Activated CD8-positive, alpha-beta memory T cell treated with anti-CD3 and anti-CD28 coated beads for 1 hour (primary cell): ENCODE measurements at places on chromosomes 6 and 20.

DNA sequence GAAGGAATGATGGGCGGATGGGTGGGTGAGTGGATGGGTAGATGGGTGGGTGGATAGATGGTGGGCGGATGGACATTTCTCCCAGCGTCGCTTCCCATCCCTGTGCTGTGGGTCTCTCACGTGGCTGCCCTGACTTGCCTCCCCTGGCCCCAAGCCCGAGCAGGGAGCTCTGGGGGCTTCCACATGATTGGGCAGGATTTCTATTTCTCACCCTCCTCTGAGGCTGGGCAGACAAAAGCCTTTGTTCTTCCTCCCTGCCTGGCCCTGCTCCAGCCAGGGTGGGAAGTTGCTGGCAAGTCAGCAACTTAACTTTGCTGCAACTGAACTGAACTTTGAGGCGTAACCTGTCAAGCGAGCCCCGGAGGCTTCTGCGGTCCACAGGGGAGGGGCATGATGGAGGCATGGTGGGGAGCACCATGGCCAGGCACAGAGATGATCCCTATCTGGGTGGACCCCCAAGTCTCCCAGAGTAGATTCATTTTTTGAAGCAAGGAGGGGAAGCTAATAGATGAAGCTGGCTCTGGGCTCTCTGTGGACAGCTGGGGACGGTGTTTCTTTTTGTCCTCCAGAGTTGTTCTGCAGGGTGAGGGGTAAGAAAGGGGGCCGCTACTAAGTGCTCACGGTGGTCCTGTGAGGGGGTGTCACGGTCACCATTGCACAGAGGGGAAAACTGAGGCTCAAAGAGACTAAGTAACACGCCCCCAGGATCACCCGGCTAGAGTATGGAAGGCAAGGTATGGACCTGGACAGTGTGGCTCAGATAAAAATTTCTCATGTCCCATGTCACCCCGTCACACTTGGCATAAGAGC is 140.1 kb downstream of the CEBPB start:
- no peak for DNase-seq

- DNase-seq, result no peak
Observed at GRCh38 chr20:8678098-8678776, 390.6 kb upstream of the PLCB4 start.

DNA sequence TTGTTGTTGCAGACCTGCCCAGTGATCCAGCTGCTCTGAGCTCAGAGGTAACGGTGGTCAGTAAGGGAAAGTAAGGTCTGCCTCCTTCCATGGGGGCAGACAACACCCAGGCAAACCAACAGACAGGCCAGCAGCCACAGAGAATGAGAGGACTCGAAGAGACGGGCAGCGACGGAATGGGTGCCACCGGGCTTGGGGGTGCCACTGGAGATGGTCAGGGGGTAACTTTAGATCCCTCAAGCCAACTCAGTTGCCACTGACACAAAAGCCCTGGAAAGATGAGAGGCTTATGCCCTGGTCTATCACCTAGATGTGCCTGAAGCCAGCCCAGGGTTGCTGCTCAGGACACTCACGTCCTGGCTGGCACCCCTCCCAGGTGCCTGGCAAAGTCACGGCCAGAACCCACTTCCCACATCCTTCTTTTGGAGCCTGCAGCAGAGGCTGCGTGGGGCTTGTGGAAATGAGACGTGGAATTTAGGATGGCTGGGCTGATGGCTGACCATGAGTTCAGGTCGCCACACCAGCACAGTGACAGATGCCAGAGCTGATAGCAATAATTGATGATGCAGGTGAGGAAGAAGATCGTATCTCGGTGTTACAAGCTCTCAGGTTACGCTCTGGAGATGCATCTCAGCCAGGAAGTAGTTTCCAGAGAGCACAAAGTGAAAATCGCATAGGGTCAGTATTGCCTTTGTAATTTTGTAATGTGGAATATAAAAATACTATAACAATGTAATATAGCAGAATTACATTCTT is 209.1 kb downstream of the SYNDIG1 start:
- no peak for DNase-seq

DNA sequence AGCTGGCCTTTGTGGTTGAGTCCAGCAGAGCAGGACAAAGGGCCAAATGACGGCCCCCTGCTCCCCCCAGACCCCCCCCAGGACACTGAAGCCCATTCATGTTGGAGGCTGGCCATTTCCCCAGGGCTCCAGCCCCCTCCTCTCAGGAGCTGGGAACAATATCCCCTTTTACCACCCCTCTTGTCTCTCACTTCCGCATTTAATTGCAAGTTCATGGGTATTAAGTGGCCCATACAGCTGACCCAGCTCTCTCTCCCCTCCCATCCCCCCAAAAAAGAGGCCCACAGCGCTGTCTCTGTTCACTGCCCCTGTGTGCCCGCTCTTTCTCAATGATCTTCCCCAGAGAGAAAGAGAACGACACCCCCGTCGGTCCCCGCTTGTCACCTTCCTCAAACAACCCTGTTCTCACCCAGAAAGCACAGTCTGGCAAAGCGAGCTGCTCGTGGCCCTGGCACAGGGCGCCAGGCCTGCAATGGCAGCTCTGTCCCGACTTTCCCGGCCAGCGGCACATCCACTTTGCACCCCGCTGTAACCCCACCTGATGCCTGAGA is 30.4 kb downstream of the PREX1 start:
- DNase-seq, result no peak

- no peak for DNase-seq
Observed at GRCh38 chr6:38307740-38308139, 332.0 kb downstream of the BTBD9 start.

DNA sequence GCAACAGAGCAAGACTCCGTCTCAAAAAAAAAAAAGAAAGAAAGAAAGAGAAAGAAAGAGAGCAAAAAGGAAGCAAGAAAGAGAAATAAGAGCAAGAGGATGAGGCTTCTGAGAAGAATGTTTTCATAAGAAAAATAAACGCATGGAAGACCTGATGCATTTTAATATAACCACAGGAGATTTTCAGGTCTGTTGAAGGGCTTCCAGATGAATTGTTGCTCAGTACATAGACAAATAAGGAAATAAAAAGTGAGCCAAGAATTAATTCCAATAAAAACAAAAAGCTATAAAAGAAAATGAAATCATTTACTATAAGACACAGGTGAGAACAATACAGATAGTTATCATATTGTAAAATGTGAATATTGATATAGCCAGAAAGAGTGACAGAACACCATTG is 43.5 kb downstream of the PERP start:
- no peak for DNase-seq

- DNase-seq, result no peak
Observed at GRCh38 chr6:136654086-136654485, 103.9 kb upstream of the MAP7 start.

GRCh38 chr6:87487555-87487954 is 14.8 kb downstream of the SLC35A1 start:
- no peak for DNase-seq

DNA sequence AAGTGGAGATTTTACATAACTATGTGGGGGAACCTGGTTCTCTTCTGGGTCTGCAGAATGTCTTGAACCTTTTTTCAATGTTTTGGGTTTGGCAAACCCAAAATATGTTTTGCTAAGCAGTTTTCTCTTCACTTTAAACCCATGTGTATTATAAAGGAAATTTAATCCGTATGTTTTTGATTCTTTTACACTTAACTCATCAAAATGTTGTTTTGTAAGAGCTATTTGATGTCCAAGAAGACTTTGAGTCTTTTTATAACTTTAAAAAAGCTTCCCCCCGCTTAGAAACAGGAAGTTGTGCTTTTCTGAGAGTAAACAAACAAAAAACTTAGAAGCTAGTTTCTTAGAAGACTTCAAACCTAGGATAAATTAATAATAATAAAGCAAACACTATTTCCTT is 81.9 kb upstream of the CEP162 start:
- DNase-seq, result no peak

DNA sequence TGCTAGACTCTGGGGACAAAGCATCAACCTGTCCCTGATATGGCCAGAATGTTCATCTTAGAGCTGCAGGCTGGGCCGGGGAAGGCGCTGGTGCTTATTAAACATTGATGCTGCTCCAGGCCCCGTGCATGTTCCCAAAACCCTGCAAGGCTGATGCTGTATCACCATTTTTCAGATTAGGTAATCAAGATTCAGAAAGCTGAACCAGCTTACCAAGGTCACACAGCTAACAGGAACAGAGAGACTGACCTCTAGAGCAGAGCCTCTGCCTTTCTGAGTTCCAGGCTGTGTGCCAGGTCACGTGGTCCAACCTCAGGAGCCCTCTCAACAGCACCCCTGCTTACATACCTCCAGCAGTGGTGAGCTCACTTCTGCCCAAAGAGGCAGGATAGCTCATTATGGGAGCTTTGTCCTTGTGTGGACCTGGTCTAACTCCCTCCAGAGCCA is 16.1 kb upstream of the VSTM2L start:
- no peak for DNase-seq

- DNase-seq, result no peak
Observed at GRCh38 chr6:163716690-163717089, 302.2 kb downstream of the QKI start.

- peak; percentile 21 for DNase-seq
Observed at GRCh38 chr6:107489636-107490565, at the start of gene SOBP. Gene SOBP (plus strand): TSS chr6:107490117. CDS start chr6:107490617, 500 bp downstream.

DNA sequence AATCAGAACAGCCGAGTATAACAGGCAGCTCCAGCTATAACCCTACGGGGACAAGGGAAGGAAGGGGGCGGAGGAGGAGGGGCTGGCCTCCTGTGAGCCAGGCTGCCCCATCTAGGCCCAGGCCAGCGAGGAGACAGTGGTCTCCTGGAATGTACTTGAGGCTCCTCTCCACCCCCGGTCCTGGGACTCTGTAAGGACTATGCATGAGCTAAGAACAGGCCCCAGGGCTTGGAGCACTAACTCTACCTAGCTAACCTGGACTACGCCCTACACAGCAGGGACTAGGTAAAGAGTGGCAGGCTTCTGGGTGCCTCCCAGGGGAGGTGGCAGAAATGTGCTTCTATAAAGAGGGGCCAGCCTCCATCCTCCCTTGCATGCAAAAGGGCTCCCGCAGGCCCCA is 8.9 kb downstream of the KCNK15 start:
- DNase-seq, result no peak

GRCh38 chr6:130396722-130397121 is 30.9 kb downstream of the TMEM200A start:
- DNase-seq, result no peak

GRCh38 chr6:158077676-158078075 is 90.4 kb downstream of the SERAC1 start:
- no peak for DNase-seq

GRCh38 chr20:44284032-44284431 is 27.0 kb downstream of the FITM2 start:
- no peak for DNase-seq

GRCh38 chr6:6893701-6894100 is 214.1 kb upstream of the RREB1 start:
- no peak for DNase-seq

DNA sequence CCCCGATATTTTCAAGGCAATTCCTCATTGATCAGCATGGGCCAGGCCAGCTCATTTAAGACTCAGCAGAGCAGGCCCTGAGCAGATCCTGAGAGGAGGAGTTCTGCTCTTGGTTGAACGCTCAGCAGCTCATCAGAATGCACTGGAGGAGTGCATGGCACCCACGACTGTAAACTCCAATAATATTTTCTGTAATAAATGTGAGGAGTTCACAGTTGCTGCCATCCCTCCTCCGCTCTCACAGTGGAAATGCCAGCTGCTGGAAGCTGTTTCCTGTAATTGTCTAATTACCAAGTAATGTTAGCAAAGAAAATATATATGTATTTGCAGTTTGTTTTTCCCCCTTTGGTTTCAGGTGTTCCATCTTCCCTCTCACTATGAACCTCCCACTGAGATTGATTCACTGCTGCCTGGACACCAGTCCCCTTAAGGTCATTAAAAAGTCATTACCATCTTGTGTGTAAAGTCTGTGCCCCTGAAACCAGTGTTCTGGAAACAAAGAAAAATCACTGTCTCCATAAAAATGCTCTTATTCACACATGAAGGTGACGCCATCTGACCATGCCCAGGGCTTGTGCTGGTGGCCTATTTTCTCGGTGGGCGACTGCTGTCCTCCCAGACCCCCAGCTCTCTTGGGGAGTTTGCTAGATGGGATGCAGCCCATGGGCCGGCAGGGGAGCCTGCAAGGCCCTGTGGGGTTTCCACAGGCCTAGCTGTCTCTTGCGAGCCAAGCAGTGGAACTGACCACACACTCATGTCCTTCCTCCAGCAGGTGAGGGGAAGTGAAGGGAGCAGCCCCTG is 374.2 kb downstream of the ZFAND3 start:
- no peak for DNase-seq

GRCh38 chr6:142926494-142927270 is 18.3 kb downstream of the HIVEP2 start:
- DNase-seq, result peak; percentile 58

DNA sequence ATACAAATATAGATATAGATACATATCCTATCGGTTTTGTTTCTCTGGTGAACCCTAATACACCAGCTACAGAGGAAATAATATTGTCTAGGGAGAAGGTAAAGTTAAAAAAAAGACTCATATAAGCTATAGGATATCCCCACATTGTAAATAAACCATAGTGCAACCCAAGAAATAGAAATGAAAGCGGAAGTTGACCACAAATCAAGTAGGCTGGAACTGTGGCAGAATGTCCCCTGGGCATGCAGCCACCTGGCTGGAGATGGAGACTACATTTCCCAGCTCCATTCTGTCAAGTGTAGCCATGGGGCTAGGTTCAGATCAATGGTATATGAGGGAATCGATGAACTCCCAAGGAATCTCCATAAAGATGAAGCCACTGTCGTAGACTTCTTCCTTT is 70.1 kb upstream of the RPS6KA2 start:
- no peak for DNase-seq

DNA sequence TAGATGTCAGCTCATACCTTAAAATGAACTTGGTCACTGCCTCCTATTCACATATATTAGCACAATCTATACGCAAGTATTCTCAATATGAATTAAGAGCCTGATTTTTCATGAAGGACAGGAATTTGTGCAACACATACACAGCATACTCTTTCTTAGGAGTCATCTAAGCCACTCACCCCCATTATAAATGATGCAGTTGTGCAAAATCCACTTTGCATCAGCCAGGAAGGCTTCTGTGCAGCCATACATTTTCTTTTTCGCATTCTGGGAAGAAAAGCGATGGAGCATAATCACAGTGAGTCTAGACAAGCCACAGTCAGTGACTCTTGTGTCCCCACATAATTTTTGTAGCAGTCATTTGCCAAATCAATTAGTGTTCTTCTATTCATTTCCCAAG is 66.5 kb downstream of the ZMYND8 start:
- DNase-seq, result no peak

DNA sequence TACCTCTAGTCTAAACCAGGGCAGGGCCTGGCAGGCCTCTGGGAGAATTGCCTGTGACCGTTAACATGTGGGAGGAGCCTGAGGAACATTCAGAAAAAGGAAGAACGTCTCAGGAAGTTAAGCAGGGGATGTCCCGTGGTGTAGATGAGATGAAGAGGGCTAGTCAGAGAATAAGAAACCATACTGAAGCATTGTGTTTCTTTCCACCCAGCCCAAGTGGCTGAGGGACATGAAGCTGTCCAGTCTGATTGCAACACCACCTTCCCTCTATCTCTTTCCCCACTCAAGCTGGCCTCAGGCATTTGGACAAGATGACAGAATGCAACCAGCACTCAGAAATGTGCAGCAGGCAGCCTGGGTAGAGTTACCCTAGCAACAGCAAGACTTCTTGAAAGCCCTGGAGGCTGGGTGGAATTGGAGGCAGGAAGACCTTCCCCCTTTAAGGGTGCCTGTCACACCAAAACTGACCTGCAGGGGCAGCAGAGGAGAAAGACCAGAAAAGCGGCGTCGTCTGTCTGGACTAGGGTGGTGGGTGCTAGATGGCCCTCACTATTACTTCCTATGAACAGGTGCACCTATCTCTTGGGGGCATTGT is 186.1 kb downstream of the UNC5CL start:
- DNase-seq, result no peak

- no peak for DNase-seq
Observed at GRCh38 chr20:19519466-19519865, 238.6 kb upstream of the RIN2 start.
